Stimulated activated naive B cell treated with anti-CD40 and anti-IgM and Interleukin-4, amounts not matched to agents 10 μg/mL and 1 μg/mL and 100 μg/mL, for 72 hours (primary cell): ENCODE measurements at places on chromosomes 6 and 20.

DNA sequence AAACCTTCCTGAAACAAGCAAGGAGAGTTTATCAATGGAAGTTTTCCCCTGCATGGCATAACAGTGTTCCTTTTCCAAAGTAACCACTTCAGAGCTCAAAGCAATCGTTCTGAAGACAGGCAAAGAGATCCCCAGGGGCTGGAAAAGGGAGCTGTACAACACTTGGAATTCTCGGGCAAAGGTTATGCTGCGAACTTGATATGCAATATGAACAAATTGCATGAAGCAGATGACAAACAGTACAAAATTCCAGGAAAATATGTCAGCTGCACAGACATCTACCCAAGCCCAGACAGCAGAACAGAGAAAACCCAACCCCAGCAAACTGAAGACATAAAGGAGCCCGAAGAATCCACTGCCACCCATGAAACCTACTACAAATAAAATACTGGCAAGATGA is 18.4 kb downstream of the POPDC3 start:
- DNase-seq: no peak

GRCh38 chr20:6940048-6940447 is 172.6 kb downstream of the BMP2 start:
- no peak for DNase-seq

- DNase-seq: no peak
These were observed 121.4 kb downstream of the TIAM2 start for GRCh38 chr6:155116571-155116910.

DNA sequence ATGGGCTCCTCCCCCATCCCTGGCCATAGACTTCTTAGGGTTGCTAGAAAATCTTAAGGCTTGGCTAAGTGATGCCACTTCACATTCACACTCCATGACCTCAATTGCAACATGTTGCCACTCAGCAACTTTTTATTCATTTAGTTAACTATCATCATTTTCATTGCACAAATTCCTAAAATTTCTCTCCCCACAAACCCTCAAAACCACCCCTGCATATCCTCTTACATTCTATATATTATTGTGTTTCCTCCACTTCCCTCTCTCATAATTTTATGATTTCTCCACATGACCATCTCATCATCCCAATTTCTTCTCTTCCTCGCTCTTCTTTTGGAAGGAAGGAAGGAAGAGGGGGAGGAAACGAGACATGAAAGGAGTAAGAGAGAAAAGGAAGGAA is 436.0 kb downstream of the HACE1 start:
- no peak for DNase-seq

- no peak for DNase-seq
These were observed 645.0 kb downstream of the DHX35 start for GRCh38 chr20:39607141-39607540.

- DNase-seq: no peak
These were observed 301.7 kb downstream of the CENPW start for GRCh38 chr6:126641641-126642040.

- no peak for DNase-seq
These were observed 25.6 kb downstream of the GFOD1 start for GRCh38 chr6:13461805-13462204.

DNA sequence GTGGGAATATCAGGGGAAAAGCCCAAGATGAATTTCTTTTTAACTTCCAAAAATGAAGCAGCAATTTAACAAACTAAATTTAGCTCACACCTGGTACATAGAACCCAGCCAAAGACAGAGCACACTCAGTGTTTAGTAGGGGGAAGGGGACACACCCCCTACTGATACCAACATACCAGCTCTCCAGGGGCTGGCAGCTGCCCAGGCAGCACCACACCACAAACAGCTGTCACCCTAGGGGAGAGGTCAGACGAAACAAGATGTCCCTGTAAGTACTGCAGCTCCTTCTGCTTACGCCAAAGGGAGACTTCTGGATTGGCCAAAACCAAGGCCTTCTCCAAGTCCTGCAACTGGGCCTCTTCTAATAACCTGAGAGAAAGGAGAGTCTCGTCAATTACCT is 26.0 kb downstream of the MDN1 start:
- no peak for DNase-seq

DNA sequence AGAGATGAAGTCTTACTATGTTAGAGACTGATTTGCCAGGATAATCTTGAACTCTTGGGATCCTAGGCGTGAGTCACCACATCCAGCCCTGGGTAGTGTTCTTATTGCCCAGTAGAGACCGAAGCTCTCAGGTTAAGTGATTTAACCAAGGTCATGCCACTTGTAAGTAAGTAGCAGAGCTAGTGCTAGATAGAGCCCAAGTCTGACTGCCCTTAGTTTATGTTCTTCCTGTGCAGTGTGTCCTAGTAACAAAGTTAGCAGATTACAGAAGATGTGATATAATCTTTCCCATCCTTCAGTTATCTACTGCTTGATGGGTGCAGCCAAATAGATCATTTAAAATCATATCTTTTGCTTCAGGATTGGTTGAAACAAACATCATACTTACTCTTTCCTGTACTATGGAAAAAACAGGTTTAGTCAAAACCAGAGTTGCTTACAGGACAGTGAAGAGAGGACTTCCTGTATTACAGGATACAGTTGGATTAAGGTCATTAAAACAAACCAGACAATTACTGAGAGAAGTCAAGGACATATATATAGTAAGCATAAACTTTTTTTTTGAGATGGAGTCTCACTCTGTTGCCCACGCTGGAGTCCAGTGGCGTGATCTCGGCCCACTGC is 9.5 kb upstream of the PABPC1L start:
- no peak for DNase-seq

GRCh38 chr6:138520463-138520862 is 21.2 kb upstream of the NHSL1 start:
- no peak for DNase-seq
